ENCODE measurements at places on chromosomes 5 and 9.

DNA sequence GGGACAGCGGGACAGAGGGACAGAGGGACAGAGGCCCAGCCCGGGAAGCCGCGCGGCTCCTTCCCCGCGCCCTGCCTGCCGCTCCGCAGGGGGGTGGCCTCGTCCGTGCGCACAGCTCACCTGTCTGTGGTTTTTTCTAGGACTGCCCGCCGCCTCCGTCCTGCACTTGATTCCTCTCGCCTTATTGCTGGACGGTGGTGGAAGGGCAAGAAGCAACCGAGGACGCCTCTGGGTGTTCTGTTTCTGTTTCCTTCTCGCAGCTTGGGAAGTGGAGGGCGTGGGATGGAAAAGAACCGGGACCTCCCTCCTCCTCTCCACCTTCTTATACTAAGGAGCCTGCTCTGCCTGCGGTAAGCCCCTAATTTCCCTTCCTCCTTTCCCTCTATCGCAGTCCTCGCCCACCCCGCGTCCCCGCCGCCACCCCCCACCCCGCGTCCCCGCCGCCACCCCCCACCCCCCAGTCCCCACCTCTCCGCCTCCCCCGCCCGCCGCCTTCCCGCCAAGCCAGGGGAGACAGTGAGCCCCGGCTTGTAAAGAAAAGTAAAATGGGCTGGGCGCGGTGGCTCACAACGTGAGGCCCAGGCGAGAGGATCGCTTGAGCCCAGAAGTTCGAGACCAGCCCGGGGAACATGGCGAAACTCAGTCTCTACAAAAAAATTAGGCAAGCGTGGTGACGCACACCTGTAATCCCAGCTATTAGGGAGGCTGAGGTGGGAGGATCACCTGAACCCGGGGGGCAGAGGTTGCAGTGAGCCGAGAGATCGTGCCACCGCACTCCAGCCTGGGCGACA lies 9.6 kb upstream of the FLT4 start:
- no peak for DNase-seq

- no peak for DNase-seq
These were observed 114.9 kb downstream of the PDZD2 start for GRCh38 chr5:31753700-31754357.

GRCh38 chr5:118548761-118549720 lies 439.3 kb downstream of the DTWD2 start:
- DNase-seq, result no peak

GRCh38 chr9:78932849-78933627 lies 636.1 kb downstream of the PSAT1 start:
- DNase-seq, result no peak

GRCh38 chr5:91443023-91443422 lies 59.9 kb upstream of the ARRDC3 start:
- DNase-seq, result no peak

- DNase-seq, result no peak
These were observed 6.8 kb upstream of the ANGPTL2 start for GRCh38 chr9:127129073-127129717.

- no peak for DNase-seq
These were observed 2.0 kb downstream of the KCNN2 start for GRCh38 chr5:114363837-114364236.

DNA sequence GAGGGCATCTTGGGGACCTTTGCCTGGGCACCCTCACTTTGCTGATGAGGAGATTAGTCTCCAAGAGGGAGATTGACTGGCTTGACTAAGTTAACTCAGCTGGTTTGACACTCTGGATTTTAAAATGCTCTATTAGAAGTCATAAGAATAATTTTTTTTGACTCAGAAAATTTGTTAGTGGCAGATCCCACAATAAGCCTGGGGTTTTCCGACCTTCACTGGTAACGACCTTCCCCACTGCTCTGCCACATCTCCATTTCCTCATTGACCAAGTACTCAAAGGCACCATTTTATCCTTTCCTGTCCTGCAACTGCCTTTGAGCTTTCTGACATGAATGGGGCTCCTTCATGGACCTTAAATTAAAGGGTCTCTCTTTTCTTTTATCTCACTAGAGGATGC lies 67.0 kb downstream of the ARHGEF28 start:
- DNase-seq, result no peak

GRCh38 chr9:81245254-81245956 lies 443.9 kb downstream of the TLE1 start:
- DNase-seq, result no peak

- DNase-seq, result no peak
These were observed 357.2 kb downstream of the ZSWIM6 start for GRCh38 chr5:61689153-61689846.

GRCh38 chr5:113059232-113060040 lies 82.8 kb downstream of the DCP2 start:
- DNase-seq, result no peak

- DNase-seq, result no peak
These were observed 405.4 kb downstream of the DMAC1 start for GRCh38 chr9:7394002-7394774.

DNA sequence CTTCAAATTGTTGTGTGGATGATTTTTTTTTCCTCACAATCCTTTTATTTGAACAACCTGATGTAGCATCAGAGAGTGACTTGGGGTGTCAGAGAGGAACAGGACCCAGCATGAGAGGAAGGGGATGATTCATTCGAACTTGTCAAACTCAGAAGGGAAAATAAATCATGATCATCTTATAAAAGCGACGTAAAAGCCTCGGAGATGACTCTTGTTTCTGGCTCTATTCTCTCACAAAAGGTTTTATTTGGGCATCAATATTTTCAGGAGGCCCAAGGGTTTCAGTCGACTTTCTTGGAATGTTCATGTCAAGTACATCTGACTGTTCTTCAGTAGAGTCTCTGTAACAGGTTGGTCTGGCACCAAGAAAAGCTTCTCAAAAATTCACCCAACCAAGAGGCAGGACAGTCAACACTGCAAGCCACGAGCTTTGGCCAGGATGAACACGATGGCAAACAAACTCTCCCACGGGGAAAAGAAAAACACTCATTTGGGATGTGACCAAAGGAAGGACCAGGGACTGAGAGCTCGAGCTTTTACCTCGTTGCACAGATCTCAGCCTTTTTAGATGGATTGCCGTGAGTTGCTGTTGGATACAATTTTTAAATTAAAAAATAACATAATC lies 55.1 kb downstream of the ANKH start:
- no peak for DNase-seq

DNA sequence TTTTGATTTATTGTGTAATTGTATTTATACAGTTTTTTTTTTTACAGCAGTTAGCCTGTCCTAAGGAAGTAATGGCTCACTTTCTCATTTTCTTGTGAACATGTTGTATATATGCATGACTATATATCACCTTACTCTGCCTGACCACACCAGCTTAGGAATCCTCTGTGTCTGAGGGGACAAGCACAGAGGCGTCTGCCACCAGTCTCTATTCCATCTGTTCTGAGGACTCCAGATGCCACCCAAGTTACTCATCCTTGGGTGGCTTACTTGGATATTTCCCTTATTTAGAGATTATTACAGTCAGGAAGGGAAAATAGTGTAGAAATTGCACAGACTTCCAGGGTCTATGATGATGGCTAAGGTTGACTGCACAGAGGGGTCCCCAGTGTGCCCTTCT lies 256.3 kb upstream of the C9orf72 start:
- DNase-seq, result no peak

DNA sequence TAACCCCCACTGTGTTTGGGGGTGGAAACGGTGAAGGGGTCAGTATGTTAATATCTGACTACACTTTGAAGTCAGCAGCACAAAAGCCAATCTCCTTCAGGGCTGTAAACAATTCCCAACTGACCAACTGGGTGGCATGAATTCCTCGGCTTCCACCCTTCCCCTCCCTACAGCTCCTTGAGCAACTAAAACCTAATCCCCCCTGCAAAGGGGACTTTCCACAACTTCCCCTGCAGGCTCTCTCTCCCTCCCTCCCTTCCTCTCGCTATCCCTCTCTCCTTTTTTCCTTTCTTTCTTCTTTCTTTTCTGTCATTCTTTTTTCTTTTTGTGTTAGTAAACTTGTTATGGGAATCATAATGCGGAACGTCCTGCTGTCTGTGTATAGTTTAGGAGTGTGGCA lies 65.1 kb upstream of the PTCH1 start:
- no peak for DNase-seq

DNA sequence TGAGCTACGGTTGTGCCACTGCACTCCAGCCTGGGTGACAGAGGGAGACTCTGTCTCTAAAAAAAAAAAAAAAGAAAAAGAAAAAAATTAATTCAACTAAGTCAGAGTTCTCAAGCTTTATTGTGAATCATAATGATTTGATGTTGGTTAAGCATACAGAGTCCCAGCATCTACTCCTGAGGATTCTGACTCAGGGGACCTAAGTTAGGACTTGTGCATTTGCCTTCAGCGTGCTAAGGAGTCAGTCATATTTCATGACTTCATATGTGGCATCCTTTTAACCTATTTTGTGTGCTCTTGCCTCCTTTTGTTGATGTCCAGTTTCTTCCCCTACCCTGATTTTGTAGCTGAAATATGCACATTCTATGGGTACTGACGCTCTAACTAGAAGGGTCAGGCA lies 2.9 kb downstream of the MYOZ3 start:
- no peak for DNase-seq

DNA sequence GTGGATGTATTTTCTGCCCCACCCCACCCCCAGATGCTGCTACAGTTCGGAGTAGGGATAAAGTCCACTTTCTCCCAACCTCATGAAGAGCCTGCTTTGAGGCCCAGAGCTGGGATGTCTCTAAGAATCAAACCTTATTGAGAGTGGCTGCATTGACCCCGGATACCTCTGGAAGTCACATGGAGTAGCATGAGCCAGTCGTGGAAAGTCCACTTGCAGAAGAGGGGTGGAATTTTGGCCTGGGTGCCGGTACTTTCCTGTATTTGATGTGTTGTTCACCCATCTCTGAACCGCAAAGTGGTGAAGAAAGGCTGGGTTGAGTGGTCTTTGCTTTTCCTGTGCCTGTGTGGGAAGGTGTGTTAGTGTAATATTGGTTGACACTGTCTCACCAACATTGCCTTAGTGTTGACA lies 3.7 kb downstream of the OTULIN start:
- DNase-seq, result no peak

GRCh38 chr9:93278144-93278543 lies 94.2 kb downstream of the WNK2 start:
- DNase-seq, result no peak

DNA sequence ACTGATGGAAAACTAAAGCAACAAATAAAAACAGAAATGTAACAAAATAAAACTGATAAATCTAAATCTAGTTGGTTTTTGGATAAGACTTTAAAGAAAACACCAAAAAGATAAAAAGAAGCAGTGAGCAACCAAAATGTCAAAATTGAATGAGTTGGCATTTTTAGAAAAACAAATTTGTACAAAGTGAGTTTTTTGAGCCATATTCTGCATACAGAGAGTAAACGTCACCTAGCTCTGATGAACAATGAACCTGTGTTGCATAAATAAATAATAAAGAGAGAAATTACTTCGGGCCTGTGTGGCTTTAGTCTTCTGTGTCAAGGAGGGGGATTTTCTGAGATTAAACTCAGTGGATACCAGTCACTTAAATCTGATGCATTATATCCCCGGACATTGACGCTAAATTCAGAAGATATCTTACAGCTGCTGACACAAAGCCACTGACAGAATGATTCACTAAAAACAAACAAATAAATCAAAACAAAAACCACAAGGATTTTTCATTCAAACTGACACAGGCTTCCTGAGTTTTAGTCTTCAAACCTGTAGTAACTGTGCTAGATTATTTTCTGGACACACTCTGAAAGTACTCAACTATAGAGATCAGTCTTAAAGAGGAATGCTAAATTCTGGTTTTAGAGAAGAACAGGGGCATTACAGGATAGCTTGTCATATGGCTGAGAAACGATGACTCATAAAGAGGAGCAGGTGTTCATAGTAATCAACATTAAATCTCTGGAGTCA lies 403.5 kb upstream of the ST8SIA4 start:
- DNase-seq, result no peak

GRCh38 chr5:129125819-129126218 lies 31.3 kb downstream of the ISOC1 start:
- no peak for DNase-seq

DNA sequence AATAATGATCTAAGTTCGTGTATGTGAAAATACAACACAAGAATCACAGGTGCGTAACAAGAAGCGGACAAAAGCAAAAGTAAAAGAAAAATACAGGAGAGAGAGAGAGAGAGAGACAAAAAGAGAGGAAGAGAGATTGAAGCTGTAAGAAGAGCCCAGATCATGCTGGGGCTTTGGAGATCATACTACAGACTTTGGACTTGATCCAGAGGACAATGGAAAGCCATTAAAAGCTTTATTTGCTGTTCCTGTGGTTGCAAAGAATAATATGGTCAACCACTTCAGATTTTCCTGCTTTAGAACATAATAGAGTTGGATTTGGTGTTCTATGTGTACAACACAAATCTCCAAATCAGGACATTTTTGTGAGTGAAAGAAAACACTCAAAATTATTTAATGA lies 561.4 kb downstream of the CAAP1 start:
- DNase-seq, result no peak

- no peak for DNase-seq
These were observed 12.5 kb downstream of the WNT8A start for GRCh38 chr5:138096363-138096762.

DNA sequence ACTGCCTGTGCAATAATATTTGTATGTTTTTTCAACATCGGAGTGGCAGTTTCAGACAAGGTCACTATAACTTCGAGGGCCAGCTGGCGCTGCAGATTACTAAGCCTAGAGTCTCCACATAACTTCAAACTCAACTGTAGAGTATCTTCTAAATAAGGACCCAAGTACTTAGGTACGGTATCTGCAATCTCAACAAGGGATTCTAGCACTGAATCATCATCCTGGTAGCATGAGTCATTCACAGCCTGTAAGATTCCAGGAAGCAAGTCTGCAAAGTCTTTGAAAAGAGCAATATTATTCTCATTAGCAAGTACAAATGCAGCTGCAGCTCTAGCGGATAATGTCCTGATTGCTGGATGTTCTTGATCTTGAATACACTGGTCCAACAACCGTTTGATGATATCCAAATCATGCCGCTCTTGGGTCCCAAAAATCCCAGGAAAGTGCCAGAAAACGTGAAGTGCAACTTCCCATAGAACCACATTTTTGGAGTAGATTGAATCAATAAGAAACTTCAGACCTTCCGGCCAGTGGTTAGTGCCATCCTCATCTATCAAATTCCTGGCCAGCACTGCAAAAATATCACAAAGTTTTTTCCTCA lies 654 bp downstream of the RANBP6 start:
- DNase-seq, result no peak
